Fibroblast of skin of right quadriceps (primary cell): ENCODE measurements at places on chromosomes 11 and 22.

- DNase-seq: no peak
Observed at GRCh38 chr11:2586087-2586792, 113.6 kb downstream of the KCNQ1OT1 start.

GRCh38 chr22:48961705-48962104, 866.0 kb downstream of the BRD1 start:
- DNase-seq: no peak

DNA sequence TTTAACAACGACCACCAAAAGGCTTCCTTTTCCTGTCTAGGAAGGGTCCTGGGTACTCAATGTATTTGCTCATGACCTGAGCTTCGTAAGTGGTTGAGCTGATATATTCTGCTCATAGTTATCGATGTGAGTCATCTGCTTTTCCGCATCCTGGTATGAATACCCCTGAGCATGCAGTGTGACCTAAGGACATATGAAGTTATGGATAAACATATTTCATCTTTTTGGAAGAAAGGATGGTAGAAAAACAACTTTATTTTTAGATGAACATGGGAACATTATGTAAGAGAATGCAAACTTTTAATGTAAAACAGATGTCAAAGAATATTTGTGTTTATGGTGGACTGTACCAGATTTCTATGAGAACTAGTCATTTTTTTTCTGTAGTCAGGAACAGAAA, 28.4 kb downstream of the TRPC6 start:
- peak; percentile 40 for DNase-seq

GRCh38 chr22:20246368-20247009, 21.6 kb downstream of the RTN4R start:
- no peak for DNase-seq

DNA sequence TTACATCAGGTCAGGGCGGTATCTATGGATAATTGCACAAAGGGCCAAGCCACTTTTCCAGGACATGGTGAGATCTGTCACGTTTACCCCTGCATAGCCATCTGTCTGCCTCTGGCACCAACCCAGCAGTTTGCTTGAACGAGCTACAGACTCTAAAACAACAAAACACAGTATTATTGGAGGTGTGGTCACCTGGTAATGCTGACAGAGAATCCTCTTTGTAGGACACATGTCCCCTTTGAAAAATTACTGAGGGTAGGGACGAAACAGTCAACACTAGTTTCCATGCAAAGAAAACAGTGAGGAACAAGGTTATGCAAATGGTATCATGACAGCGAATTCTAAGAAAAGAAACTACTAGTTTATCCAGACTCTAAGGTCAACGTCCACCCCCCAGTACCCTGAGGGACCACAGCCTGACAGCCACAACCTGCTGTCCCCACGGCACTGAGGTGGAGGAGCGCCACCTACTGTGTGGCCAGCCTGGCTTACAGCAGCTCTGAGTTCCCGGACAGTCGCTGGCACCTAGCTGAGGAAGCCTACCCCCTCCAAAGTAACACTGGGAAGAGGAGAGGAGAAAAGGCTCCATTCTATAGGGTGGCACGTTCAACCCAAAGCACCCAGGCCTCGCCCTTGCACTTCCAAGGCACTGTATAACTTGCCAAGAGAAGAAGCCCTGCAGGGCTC, 117.4 kb upstream of the BID start:
- DNase-seq: no peak

DNA sequence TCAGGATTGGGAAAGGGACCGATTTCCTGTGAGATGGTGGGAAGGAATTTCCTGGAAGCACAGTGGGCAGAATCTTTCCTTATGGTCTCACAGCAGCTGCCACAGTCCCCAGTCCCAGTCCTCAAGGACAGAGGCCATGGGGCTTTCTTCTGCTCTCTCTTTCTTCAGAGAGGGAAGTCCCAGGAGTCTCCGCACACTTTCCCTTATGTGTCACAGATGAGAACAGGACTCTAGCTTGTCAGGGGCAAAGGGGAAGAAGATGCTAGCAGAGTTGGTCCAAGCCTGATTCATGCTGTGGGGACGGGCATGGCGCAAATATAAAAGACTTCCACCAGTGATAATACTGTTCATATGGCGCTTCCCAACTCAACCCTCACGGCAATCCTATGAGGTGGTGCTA, 7.5 kb upstream of the PPFIA1 start:
- no peak for DNase-seq

- no peak for DNase-seq
Observed at GRCh38 chr11:131880316-131880715, 509.9 kb downstream of the NTM start.

GRCh38 chr11:60844870-60845221, 2.9 kb downstream of the CCDC86 start:
- DNase-seq: no peak

GRCh38 chr11:36153551-36153950, 135.7 kb downstream of the COMMD9 start:
- peak; percentile 58 for DNase-seq

DNA sequence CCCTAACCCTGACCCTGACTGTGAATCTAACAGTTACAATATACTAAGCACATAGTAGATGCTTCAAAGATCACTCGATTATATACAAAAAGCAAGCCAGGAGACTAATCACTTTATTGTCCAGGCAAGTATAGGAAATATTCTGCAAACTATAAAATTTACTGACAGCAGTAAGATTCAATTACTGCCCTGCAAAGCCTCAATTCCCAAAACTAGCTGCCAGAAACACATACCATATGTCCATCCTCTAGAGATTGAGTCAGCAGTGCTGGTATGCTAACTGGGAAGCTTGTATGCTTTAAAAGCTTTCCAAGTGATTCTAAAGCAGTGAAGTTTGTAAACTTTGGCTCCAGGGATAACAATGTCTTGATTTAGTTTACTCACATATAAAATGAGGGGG, 26.1 kb downstream of the CSTF3 start:
- peak; percentile 88 for DNase-seq

DNA sequence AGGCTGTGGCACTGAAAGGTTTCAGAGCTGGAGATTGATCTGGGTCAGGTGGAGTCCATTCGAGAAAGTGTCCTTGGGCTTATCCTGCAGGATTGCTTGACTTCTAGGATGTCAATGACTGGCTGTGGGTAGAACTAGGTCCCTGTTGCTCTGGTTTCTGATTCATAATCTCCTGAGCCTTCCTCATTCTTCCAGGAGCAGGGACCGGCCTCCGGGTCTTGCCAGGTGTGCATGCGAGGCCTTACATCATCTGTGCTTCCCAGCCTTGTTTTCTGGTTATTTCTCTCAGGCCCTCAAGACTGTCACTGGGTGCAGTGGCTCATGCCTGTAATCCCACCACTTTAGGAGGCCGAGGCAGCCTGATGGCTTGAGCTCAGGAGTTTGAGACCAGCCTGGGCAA, 33.3 kb upstream of the SORL1-AS1 start:
- DNase-seq: no peak

DNA sequence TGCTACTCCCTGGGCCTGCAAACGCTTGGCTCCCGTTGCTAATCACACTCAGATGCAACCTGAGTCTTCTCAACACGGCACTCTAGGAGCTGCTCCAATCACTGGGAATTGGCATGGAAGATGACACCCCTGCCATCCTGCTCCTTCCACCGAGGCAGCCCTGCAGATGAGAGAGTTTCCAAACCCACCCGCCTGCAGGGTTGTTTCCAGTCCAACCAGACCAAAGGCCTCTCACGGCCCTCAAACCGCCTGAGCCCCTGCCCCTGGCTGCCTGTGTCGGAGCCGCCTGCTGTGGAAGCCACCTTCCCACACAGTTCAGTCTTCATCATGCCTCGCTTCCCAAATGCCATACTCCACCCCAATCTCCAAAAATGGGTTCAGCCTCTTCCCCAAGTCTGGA, 36.8 kb upstream of the TP53I11 start:
- no peak for DNase-seq

- no peak for DNase-seq
Observed at GRCh38 chr11:68660066-68660810, 24.1 kb upstream of the GAL start.

- no peak for DNase-seq
Observed at GRCh38 chr11:76975513-76975912, 58.7 kb upstream of the B3GNT6 start.

GRCh38 chr11:115985896-115986295, 481.7 kb upstream of the CADM1 start:
- no peak for DNase-seq

DNA sequence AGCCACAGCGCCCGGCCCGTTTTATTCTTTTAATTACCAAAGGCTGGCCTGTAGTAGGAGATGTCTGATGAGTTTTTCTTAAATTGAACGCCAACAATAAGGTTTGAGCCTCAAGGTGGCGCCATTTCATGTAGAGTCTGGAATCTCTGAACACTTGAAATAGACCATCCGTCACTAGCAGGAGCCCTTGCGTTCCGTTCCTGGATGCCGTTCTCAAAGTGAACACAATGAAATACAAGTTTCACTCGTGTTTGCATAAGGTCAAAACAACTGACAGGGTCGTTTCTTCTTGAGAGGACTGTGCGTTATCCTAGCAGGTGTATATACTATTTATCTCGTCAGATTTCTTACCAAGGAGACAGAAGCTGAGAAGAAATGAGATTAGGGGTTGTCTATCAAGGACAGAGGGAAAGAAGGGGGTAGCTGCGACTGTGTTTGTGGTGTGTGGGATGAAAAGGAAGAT, 18.7 kb upstream of the SCGB1D1 start:
- DNase-seq: peak; percentile 60

DNA sequence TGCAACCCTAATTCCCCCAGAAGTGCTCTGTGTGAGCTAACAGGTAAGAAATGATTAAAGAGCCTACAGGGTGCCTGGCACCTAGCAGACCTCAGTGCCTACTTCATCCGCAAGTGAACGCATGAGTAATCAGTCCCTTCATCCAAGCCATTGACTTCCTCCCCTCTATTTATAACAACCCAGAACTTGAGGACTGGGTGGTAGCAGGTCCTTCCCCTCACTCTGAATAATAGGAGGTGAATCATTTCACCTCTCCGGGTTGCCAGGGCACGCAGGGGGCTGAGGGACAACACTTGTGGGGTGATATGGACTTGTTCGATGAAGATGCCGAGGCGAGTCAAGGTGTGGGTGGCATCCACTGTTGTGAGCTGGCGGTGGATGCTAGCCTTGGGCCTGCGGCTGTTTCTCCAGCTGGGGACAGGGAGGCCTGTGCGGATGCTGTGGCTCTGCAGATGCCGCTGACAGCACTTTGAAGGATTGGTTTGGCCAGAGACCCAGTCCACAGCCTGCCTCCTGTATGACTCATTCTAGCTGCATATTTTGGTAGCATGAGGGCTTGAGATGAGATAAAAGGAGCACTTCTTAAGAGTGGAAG, 11.7 kb upstream of the SORL1-AS1 start:
- peak; percentile 92 for DNase-seq

- no peak for DNase-seq
Observed at GRCh38 chr11:43585877-43586608, 94.5 kb upstream of the HSD17B12 start.

DNA sequence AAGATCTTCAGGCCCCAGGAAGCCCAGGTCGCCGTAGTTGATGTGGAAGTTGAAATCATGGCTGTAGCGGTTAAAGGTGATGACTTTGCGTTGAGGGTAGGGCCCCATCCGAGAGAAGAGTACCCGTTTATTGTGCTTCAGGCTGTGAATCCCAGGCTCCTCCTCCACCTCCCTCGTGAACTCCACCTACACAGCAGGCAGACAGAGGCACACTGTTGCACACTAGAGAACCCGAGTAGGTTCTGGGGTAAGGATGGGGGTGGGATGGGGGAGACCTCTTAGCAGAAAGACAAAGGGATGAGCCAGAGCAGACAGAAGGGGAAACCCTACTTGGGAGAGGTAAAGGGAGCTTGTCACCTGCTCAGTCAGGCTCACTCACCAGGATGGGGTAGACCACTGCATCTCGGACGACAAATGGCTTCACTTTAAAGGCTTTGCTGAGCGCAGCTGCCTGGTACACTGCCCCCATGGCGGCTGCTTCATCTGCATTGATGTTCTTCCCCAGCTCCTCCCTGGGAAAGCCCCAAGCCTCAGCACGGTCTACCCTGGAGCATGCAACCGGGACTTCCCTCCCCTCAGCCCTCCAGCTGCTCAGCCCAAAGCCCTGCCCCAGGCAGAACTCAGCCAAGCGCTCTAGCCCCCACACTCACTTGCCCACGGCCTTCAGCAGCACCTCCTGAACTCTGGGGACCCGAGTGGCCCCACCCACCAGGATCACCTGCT, 5.4 kb downstream of the HYOU1 start:
- DNase-seq: no peak

GRCh38 chr11:133618544-133618943, 86.2 kb upstream of the OPCML start:
- no peak for DNase-seq

DNA sequence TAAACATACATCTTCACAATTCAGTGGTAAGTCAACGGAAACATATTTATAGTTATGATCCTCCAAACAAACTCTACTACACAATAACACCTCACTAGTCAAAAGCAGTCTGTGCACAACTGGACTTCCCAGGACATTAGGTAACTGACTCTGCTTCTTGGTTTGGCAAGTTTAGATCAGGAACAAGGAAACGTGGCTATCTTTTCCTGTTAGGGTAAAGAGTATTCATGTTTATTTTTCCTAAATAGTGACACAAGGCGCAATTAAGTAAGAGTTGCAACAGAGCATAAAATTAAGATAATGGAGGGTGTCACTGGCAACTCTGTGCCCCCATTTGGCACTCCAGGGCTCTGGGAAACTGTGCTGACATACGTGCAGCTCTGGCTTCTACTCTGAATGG, 70.2 kb upstream of the TP53AIP1 start:
- no peak for DNase-seq

DNA sequence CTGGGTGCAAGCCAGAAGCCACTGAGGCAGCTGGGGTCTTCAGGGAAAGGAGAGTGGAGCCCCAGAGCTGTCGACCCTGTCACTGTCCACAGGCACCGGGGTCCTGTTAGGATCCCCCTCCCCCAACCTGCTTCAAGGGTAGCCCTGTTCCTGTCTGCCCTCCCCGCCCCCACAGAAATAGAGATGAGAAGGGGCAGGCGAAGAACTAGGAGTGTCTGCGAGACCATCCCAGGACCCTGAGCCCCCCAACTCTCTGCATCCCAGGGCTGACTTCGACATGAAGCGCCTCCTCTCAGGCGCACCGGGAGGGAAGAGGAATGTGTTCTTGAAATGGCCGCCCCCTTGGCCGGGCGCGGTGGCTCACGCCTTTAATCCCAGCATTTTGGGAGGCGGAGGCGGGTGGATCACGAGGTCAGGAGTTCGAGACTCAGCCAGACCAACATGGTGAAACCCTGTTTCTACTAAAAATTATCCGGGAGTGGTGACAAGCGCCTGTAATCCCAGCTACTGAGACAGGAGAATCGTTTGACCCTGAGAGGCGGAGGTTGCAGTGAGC, 607 bp upstream of the ZNF70 start:
- DNase-seq: peak; percentile 35

- no peak for DNase-seq
Observed at GRCh38 chr11:114237321-114238280, 58.6 kb upstream of the NNMT start.

DNA sequence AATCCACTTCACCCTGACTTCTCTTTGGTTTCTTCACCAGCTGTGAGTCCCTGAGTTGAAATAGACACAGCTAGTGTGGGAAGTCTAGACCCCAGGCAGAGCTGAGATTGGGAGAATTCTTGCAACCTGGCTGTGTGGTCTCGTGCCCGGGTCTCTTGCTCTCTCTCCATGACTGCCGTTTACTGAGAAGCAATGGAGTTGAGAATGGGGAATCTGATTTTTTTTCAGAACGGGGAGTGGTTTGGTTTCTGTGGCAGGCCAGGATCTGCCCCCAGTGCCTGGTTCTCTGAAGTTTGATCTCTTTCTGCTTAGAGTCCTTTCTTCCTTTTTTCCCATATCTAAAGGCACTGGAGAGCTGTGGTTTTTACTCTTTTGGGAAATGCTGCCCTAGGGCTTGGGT, 1.5 kb downstream of the SIDT2 start:
- DNase-seq: no peak
